Mucosa of gallbladder (tissue), 1 donor: ENCODE measurements at places on chromosomes 16 and 17. TPM values are rescaled to one million over a fixed set of nuclear protein-coding genes. Genes with fewer than 3 reads are reported as not detected.

DNAAF8 gene
- total RNA-seq: 2.5 TPM

MSLN gene
- total RNA-seq: 53.1 TPM

- DNase-seq: peak; percentile 33
Measured at GRCh38 chr17:32111141-32111771, 31.0 kb upstream of the RHOT1 start.

DNA sequence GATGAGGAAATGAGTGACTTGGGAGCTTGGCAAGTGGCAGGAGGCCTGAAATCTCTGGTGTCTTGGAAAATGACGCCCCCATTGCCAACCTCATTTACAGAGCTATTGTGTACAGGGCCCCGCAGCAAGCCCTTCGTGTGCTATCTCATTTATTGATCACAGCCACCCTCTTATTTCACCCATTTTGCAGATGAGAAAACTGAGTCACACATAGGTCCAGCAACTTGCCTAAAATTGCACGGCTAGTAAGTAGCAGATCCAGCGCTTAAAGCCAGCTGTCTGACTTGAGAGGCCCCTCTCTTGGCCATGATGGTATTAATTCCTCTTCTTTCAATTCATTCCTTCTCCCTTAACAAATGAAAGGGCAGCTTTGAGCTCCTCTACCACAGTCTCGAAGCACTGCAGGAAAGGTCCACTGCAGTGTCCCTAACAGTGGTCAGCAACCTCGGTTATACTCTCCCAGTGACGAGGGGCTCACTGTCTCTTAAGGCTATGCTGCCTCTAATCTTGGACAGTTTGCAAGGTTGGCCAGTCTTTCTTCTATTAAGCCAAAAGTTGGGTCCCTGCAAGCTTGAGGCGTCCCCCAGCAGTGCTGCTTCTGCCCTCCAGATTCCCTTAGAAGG, 162.2 kb downstream of the COPRS start:
- DNase-seq: no peak

- DNase-seq: no peak
Measured at GRCh38 chr17:41419716-41420115, 4.7 kb downstream of the KRT37 start.
